Activated CD8-positive, alpha-beta T cell treated with anti-CD3 and anti-CD28 coated beads, Interleukin-2, amount 10 ng/mL, durations not matched to agents 7 days and 5 days (primary cell): ENCODE measurements at places on chromosomes 4 and X.

- DNase-seq: no peak
These were observed 9.4 kb downstream of the ADH6 start for GRCh38 chr4:99209671-99210070.

GRCh38 chrX:103782640-103783039, 6.0 kb downstream of the PLP1 start:
- no peak for DNase-seq

DNA sequence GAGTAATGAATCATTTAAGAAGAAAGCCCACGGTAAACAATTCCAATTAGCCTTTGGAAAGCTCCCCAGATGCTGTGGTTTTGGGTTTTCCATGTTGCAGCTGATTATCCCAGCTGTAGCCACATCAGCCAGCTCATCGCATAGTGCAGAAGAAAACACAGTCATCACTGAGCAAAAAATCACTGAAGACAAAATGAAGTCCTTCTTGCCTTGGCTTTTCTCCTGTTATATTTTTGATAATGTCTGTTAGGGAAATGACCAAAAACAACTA, 193.0 kb upstream of the C1QTNF7 start:
- no peak for DNase-seq

- no peak for DNase-seq
These were observed 45.6 kb upstream of the GRIA3 start for GRCh38 chrX:123138473-123138872.

DNA sequence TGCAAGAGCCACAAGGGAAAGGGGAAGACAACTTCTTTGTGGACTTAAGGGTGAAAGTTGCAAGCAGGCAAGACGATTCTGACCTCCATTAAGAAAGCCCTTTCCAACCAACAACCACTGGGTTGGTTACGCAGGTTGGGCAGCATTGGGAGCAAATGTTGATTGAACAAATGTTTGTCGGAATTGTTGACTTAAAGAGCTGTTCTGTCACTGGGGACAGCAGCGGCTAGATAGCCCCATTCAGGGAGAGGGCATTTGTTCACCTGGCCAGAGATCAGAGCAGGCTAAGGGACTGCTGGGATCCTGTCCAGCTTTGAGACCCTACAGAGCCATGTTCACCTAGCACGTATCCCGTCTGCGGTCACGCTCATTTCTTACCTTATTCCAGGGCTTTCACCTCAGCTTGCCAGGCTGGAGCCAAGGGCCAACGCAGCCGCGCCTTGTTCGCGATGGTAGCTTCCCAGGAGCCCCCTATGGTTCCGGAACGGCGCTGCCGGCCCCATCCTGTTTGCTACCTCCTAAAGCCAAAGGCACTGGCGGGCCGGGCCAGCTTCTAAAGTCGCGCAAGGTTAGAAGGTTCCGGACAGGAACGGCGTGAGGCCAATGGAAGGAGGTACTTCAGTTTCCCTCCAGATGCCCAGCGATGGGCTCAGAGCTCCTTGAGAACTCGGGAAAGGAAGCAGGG, 24.6 kb downstream of the F9 start:
- no peak for DNase-seq

DNA sequence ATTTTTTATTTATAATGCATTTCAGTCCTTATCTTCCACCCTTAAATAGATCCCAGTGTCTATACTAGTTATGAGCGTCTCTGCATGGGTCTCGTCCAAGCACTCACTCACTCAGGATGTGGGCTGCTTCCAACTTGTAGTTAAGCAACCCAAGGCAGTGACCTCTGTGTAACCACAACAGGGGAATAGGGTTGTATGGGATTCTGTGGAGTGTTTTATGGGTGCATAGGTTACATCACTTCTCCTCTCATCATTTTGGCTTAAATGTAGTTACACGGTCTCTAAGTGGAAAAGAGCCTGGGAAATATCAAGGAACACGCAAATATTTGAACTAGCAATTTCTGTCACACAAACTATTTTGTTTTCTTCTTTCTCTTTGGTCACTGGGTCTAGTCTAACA, 931.0 kb downstream of the STIM2 start:
- DNase-seq: no peak

DNA sequence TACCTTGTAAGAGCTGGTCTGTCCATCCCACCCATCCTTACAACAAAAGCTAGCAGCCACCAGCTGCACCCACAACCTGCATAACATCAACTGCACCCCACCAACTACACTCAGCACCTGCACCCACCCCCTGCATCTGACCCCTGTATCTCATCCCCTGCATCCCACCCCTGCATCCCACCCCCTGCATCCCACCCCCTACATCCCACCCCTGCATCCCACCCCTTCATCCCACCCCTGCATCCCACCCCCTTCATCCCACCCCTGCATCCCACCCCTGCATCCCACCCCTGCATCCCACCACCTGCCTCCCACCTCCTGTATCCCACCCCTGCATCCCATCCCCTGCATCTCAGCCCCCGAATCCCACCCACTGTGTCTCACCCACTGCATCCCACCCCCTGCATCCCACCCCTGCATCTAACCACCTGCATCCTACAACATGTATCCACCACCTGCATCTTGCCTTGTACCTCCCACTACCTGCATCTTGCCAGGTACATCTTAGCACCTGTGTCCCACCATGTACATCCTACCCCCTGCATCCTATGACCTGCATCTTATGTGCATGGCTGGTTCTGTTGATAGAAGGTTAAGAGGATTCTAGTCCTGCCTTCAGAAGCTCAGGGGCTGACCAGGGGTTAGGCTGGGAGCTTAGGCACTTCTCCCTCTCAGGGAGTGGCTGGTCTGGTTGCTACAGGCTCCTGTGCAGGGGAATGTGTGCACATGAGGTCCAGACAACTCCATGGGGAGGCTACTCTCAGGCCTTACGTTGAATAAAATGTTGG, 9.4 kb downstream of the TMEM271 start:
- DNase-seq: no peak

- DNase-seq: no peak
These were observed 27.9 kb downstream of the TSC22D3 start for GRCh38 chrX:107747596-107748161.

GRCh38 chr4:150302553-150302952, 224.3 kb downstream of the DCLK2 start:
- no peak for DNase-seq

DNA sequence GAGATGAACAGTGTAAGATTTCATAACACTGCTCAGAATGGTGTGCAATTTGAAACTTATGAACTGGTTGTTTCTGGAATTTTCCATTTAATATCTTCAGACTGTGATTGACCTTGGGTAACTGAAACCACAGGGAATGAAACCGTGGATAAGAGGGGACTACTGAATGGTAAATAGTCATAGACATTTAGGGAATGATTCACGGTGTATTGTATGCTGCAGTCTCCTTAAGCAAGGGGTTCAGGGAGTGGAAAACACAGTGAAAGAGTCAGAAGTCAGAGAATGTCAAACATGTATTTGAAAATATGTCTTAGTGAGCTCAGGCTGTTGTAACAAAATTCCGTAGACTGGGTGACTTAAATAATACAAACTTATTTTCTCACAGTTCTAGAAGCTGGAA, 398.2 kb upstream of the DIPK2B start:
- DNase-seq: no peak

DNA sequence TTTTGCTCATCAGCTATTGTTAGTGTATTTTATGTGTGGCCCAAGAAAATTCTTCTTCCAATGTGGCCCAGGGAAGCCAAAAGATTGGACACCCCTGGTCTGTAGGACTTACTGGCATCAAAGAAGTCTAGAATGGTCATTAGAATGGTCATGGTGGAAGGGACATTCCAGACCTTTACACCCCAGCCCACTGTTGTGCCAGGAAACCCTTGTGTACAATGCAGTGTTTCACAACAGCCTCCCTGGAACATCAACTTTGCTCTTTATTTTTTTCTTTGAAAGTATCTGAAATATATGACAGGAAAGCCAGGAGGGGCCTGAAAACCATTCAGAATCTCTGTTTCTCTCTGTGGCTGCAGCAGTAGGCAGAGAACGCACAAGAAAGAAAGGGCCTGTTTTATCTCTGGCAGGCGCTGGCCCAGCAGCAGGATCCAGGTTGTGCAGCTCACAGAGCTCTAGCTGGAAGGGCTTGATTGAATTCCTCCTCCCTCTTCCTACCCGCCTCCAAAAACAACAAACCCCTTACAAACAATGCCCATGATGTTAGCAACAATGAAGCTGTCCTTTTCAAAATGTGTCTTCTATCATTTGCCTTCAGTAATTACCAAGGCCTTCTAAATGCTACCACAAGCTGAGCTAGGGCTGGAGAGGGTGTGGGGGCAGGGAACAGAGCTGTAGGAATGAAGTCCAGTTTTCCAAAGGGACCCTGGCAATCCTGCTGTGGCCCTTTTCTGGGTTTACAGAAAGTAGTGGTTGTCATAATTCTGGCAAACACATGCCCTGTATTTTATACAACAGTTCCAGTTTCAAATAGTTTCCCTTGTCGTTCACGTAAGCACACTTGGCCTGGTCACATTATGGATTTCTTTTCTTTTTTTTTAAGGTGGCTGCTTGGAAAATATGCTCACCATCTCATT, 32.3 kb upstream of the TFDP3 start:
- DNase-seq: no peak

- DNase-seq: no peak
These were observed 59.3 kb downstream of the AREG start for GRCh38 chr4:74504212-74504611.

GRCh38 chr4:76458825-76459224, 23.8 kb downstream of the SHROOM3 start:
- no peak for DNase-seq

DNA sequence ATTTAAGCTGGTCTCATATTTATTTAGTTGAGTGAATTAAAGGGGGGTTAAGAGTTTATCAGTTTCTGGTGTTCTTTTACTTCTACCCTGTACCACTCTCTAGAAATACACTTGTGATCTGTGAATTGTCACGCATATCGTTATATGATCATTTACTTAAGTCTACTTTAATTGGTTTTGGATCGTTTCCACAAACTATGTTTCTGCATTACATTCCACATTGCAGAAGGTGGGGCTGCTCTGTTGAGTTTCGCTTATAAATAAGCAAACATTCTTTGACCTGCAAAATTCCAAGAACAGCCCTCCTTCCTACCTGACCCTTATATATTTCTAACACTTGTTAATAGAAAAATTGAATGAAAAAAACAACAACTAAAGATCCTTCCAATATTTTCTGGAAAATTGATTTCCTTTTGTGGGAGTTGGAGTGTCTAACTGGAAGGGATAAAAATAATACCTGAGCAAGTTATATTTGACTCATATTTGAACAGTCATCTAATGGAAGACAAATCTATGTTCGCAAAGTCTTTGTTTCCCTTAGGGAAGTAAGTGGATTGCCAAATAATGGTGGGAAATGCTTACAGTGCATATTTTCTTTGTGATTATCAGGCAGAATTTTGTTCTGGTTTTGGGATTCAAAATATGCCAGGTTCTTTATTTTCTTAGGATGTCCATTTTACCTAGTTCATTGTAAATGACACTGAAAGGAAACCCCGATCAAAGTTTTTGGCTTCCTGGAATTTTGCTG, 152.7 kb downstream of the RELL1 start:
- no peak for DNase-seq

DNA sequence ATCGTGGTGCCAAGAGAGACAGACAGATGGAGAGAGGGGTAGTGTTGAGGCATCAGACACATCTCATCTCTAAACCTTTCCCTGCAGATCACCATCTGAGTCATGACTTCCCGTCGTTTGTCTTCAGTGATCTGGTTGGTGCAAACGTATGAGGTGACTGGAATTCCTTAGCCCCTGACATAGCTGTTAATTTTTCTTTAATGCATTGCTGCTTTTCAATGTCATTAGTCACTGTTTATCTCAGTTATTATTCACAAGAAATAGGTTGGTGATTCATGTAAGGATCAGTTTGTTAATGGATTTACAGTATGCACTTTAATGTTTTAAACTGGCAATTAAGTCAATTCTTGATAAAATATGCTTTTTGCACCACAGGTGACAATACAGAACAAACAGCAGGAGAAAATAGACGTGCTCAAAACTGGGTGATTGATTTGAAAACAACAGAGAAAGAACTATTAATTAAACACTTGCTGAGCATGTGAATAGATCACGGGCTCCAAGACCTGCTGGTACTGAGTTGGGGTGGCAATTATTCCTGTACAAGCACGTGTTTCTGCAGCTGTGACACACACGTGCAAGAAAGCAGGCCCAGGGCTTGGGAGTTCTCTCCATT, 1.3 kb upstream of the TMEM154 start:
- DNase-seq: no peak

GRCh38 chr4:81629366-81629765, 157.7 kb upstream of the RASGEF1B start:
- no peak for DNase-seq

DNA sequence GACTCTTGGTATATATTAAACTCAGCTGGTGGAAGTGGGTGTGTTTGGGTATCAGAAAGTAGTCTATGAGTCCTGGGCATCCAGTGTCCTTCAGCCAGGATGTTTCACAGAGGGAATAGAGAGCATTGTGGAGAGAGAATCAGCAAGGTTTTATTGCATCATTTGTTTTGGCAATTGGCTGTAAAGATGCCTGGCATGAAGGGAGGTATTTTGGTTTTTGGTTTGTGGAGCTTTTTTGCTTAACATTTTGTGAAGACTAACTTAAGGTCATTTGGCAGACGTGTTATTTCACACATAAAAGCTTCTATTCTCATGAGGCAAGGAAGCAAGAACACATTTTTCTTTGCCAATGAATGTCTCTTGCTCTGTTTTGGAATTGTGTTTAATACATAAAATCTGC, 71.1 kb downstream of the DCLK2 start:
- DNase-seq: no peak

GRCh38 chr4:150609131-150609530, 27.2 kb downstream of the MAB21L2 start:
- no peak for DNase-seq

- DNase-seq: no peak
These were observed 3.9 kb downstream of the TMEM33 start for GRCh38 chr4:41939016-41939626.

DNA sequence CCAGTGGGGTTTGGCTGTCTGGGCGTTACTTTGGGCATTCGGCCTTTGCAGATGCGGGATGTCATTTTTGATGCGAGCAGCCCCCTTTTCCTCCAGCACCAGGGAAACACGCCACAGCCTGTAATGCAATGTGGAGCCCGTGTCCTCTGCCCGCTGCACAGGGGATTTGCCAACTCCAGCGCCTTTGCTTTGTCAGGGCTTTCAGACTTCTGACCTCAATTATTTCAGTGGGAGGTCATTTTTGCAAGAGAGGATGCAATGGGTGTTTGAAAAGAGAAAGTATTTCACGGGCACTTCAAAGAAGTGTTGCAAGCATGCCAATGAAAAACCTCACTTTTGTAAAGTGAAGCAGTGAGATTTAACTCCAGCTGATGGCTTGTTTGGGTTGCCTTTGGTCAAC, 11.5 kb downstream of the CLCN4 start:
- no peak for DNase-seq

- no peak for DNase-seq
These were observed 41.1 kb downstream of the ADGRA3 start for GRCh38 chr4:22474636-22475310.

GRCh38 chr4:158411269-158411668, 110.4 kb upstream of the RXFP1 start:
- no peak for DNase-seq

GRCh38 chr4:76581077-76581962, 146.3 kb downstream of the SHROOM3 start:
- DNase-seq: no peak

GRCh38 chr4:74631338-74631737, 163.0 kb downstream of the BTC start:
- DNase-seq: no peak

- DNase-seq: no peak
These were observed 12.8 kb downstream of the CYSLTR1 start for GRCh38 chrX:78314561-78314960.

- DNase-seq: no peak
These were observed 167.6 kb downstream of the TEX13A start for GRCh38 chrX:105052926-105053325.

GRCh38 chr4:187921946-187922623, 73.5 kb upstream of the ZFP42 start:
- no peak for DNase-seq
